ENCODE measurements at places on chromosomes 16 and 17. TPM values are rescaled to one million over a fixed set of nuclear protein-coding genes. Genes with fewer than 3 reads are reported as not detected.
A peak's percentile ranks its signal among the peaks of the same experiment; 100 is the strongest.

GRCh38 chr16:24102209-24102660 lies 153.9 kb upstream of the CACNG3 start:
- no peak for DNase-seq
- no peak overlapping the region for H3K4me3 ChIP-seq
- H3K27ac ChIP-seq = no peak overlapping the region
- no peaks in the 10 kb centered on the region for H3K4me1 ChIP-seq
- H3K36me3 ChIP-seq = no peaks in the 10 kb centered on the region

GRCh38 chr16:1211451-1212268 lies 13.4 kb downstream of the TPSG1 start:
- no peak for DNase-seq
- H3K4me1 ChIP-seq = no peaks in the 10 kb centered on the region
- H3K27me3 ChIP-seq = no peaks in the 10 kb centered on the region
- H3K27ac ChIP-seq = no peak overlapping the region
- H3K36me3 ChIP-seq = peaks cover 14% of the 10 kb centered on the region

- no peaks in the 10 kb centered on the region for H3K36me3 ChIP-seq
- no peak overlapping the region for H3K27ac ChIP-seq
- DNase-seq = no peak
- H3K27me3 ChIP-seq = peaks cover 6% of the 10 kb centered on the region
- no peaks in the 10 kb centered on the region for H3K4me1 ChIP-seq
These were observed 16.8 kb downstream of the ANKS4B start for GRCh38 chr16:21250072-21250923.

DNA sequence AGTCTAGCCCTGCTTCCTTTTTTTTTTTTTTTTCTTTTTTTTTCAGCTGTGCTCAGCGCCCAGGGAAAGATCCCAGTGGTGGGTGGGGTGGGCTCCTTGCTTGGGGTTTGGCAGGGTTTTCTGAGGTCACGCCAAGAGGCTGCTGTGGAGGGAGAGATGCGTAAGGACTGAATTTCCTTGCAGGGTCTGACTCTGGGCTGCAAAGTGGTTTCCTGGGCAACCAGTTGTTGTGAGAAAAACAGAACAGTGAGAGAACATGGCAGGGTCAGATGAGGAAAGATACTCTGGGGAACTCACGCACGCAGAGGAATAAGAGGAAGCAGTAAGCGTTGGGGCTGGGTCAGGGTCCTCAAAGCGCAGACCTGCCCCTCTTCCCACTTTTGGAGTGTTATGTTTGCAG lies 119.5 kb downstream of the IRF8 start:
- peak; percentile 26 for DNase-seq
- no peaks in the 10 kb centered on the region for H3K36me3 ChIP-seq
- no peaks in the 10 kb centered on the region for H3K4me1 ChIP-seq
- no peak overlapping the region for H3K27ac ChIP-seq

DNA sequence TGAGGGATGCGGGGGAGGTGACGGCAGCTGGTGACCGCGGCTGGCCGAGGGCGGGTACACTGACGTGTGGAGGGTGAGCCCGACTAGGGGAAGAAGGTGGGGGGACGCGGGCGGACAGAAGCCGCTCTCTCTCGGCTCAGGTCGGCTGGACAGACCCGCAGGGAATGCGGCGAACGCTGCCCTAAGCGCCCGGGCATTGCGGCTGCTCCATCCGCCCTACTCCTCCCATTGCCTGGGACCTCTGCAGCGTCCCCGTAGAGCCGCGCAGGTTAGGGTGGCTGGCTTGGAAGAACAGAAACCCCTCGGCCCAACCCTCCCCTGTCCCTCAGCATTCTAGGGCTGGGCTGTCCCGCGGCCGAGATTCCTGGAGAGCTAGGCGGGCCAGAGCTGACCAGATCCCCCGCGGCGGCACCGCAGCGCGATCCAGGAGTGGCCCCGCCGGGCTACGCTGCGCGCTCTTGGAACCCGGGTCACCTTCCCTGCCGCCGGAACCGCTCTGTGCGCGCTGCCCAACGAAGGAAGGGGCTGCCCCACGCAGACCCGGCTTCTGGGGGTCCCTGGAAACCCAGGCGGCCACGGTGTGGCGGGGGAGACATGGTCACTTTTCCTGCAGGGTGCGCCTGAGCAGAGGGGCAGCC lies 3.0 kb downstream of the DLX4 start:
- H3K27me3 ChIP-seq = peaks cover 68% of the 10 kb centered on the region
- no peaks in the 10 kb centered on the region for H3K36me3 ChIP-seq
- no peak overlapping the region for H3K27ac ChIP-seq
- DNase-seq = no peak
- no peak overlapping the region for H3K4me3 ChIP-seq

DNA sequence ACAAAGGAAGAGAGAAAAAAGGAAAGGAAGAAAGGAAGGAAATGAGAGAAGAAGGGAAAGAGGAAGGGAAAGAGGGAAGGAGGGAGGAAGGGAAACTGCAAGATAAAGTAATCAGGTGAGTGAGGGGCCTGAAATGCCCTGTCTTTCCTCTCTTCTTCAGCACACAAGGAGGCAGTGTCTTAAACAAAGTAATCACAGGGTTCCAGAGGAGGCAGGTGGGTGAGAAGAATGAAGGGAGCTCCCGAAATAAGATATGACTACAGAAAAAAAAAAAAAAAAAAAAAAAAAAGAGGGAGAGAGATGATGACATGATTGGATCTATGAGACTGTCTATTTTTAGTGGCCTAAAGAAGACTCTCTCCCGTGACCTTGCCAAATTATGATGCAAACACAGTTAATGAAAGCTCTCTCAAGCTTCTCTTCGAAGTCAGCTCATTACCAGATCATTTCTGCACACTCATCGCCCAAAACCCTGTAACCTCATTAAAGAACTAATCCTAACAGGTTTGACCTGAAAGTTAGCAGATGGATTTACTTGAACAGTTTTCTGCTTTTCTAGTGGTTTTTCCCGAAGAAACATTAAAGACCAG lies 53.6 kb downstream of the CDH11 start:
- no peak for DNase-seq
- no peaks in the 10 kb centered on the region for H3K36me3 ChIP-seq
- H3K4me1 ChIP-seq = no peaks in the 10 kb centered on the region
- no peak overlapping the region for H3K27ac ChIP-seq
- H3K27me3 ChIP-seq = no peaks in the 10 kb centered on the region
- H3K4me3 ChIP-seq = no peak overlapping the region

DNA sequence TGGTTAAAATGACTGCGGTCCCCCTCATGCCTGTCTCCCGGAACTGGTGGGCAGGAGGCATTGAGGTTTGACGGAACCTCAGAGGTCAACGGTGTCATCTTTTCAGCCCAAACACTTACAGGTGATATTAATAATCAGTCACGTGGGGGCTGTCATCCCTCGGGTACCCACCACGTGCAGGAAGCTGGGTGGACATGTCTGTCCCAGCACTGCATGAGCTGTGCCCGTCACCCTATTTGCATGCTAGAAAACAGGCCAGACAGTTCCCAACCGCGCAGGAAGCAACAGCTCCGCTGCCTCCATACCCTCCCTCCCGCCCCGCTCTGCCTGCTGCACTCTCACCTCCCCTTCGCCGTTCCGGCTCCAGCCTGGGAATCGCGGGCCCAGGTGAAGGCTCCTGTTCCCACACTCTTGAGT lies 1.4 kb downstream of the SYNGR3 start:
- H3K36me3 ChIP-seq = peaks cover 9% of the 10 kb centered on the region
- no peak overlapping the region for H3K4me3 ChIP-seq
- peaks cover 22% of the 10 kb centered on the region for H3K27me3 ChIP-seq
- H3K4me1 ChIP-seq = peaks cover 4% of the 10 kb centered on the region

GRCh38 chr16:78509965-78510364 lies 410.5 kb downstream of the WWOX start:
- H3K4me1 ChIP-seq = no peaks in the 10 kb centered on the region
- DNase-seq = no peak
- H3K36me3 ChIP-seq = no peaks in the 10 kb centered on the region
- no peaks in the 10 kb centered on the region for H3K27me3 ChIP-seq

GRCh38 chr16:64094992-64095634 lies 1026.8 kb downstream of the CDH11 start:
- no peaks in the 10 kb centered on the region for H3K4me1 ChIP-seq
- H3K36me3 ChIP-seq = no peaks in the 10 kb centered on the region
- no peaks in the 10 kb centered on the region for H3K27me3 ChIP-seq
- no peak overlapping the region for H3K4me3 ChIP-seq
- DNase-seq = no peak
- H3K27ac ChIP-seq = no peak overlapping the region

- no peaks in the 10 kb centered on the region for H3K27me3 ChIP-seq
- peak; percentile 80 for DNase-seq
- no peak overlapping the region for H3K4me3 ChIP-seq
- H3K27ac ChIP-seq = no peak overlapping the region
- peaks cover 17% of the 10 kb centered on the region for H3K4me1 ChIP-seq
These were observed 31.3 kb downstream of the METRNL start for GRCh38 chr17:83110735-83111134.

GRCh38 chr16:30472328-30472942 lies at the start of gene ITGAL:
Gene ITGAL (plus strand): TSS chr16:30472742. CDS start chr16:30472838, 96 bp downstream.
- H3K4me1 ChIP-seq = no peaks in the 10 kb centered on the region
- H3K4me3 ChIP-seq = no peak within 1 kb of the TSS
- H3K36me3 ChIP-seq = no peaks in the 10 kb centered on the region
- DNase-seq = peak; percentile 34
- no peak within 1 kb of the TSS for H3K27ac ChIP-seq

DNA sequence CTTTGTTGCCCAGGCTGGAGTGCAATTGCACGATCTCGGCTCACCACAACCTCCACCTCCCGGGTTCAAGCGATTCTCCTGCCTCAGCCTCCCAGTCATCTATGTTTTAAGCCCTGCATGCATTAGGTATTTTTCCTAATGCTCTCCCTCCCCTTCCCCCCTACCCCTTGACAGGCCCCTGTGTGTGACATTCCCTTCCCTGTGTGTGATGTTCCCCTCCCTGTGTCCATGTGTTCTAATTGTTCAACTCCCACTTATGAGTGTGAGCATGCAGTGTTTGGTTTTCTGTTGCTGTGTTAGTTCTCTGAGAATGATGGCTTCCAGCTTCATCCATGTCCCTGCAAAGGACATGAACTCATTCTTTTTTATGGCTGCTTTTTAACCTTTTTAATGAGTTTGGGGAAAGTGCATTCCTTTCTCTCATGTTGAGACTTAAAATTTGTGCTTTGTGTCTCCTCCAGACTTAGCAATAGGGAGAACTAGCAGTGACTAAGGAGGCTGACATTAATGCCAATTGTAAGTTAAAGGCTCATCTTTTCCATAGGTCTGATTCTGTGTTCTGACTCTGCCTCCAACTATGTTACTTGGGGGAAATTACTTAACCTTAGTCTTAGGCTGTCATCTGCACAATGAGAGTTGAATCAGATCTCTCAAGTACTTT lies 17.7 kb upstream of the PHAF1 start:
- no peak overlapping the region for H3K27ac ChIP-seq
- H3K4me1 ChIP-seq = no peaks in the 10 kb centered on the region
- H3K36me3 ChIP-seq = no peaks in the 10 kb centered on the region
- DNase-seq = no peak
- no peaks in the 10 kb centered on the region for H3K27me3 ChIP-seq

- H3K4me3 ChIP-seq = no peak within 1 kb of the TSS
- H3K36me3 ChIP-seq = no peaks in the 10 kb centered on the region
- H3K27me3 ChIP-seq = peaks cover 14% of the 10 kb centered on the region
These were observed at the start of gene ARHGDIG for GRCh38 chr16:280552-280951. Gene ARHGDIG (plus strand): TSS chr16:280591. CDS start chr16:280681, 90 bp downstream.

DNA sequence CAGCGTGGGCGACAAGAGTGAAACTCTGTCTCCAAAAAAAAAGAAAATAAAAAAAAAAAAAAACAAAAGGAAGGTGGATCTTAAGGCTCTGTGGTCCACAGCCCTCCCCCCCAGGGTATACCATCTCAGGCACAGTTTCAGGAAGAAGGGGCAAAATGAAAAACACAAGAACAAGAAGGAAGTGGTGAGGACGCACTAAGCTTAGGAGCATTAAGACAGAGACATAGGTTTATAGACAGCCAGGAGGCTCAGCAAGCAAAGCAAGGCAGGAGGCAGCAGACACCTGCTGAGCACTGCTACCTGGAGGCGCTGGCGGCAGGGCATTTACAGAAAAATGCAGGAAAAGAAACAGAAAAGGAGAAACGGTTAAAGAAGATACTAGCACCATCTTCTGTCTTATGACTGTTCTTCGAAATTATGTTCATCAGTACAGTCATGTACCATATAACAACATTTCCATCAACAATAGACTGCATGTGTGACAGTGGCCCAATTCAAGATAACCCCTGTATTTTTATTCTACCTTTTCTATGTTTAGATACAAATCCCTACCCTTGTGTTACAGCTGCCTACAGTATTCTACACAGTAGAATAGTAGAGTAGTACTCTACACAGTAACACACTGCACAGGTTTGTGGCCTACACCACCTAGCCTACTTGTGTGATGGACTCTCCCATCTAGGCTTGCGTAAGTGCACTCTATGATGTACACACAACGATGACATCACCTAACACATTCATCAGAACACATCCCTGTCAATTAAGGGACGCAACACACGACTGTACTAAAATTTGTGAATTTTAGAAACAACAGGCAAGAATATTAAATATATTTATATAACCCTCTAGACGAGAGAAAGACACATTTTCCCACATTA lies 62.5 kb downstream of the XPO6 start:
- H3K36me3 ChIP-seq = peaks cover 25% of the 10 kb centered on the region
- no peak overlapping the region for H3K4me3 ChIP-seq
- H3K27ac ChIP-seq = no peak overlapping the region
- no peak for DNase-seq

DNA sequence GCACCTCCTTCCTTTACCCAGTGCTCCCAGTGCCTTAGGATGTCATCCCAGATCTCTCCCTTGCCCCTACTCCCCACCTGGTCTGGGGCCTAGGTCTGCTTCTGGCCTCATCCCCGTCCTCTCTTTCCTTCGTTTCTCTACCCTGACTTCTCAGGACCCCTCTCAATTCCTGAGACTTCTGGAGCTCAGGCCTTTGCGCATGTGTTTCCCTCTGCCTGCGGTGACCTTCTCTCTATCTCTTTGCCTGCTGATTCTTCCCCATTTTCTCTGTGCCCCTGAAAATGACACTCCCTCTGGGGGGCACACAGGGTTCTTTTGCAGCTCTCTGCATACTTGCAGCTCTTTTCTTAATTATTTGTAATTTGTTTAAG lies 13.5 kb downstream of the ADORA2B start:
- no peaks in the 10 kb centered on the region for H3K27me3 ChIP-seq
- no peaks in the 10 kb centered on the region for H3K4me1 ChIP-seq
- no peaks in the 10 kb centered on the region for H3K36me3 ChIP-seq
- no peak overlapping the region for H3K27ac ChIP-seq
- DNase-seq = no peak
- H3K4me3 ChIP-seq = no peak overlapping the region

GRCh38 chr17:17884391-17885357 lies 47.9 kb upstream of the SREBF1 start:
- no peaks in the 10 kb centered on the region for H3K27me3 ChIP-seq
- no peak for DNase-seq
- no peaks in the 10 kb centered on the region for H3K36me3 ChIP-seq
- H3K4me1 ChIP-seq = peaks cover 7% of the 10 kb centered on the region
- H3K27ac ChIP-seq = no peak overlapping the region

- H3K4me1 ChIP-seq = no peaks in the 10 kb centered on the region
- H3K27ac ChIP-seq = no peak overlapping the region
- no peak overlapping the region for H3K4me3 ChIP-seq
- H3K36me3 ChIP-seq = no peaks in the 10 kb centered on the region
- DNase-seq = no peak
These were observed 341.4 kb downstream of the FOXL1 start for GRCh38 chr16:86919578-86920305.

Gene DHODH
- 6.4 TPM for total RNA-seq

Gene ST6GALNAC1
- total RNA-seq = 0.76 TPM

Gene PRDM7
- total RNA-seq = not detected

Gene KRTAP17-1
- not detected for total RNA-seq

Gene TMEM100
- 2.4 TPM for total RNA-seq

Gene OR1F1
- not detected for total RNA-seq

Gene PER1
- 147 TPM for total RNA-seq

Gene KRT40
- total RNA-seq = not detected
